Right hindlimb (tissue), 1 donor: ENCODE measurements at places on chromosomes 3 and 15.

DNA sequence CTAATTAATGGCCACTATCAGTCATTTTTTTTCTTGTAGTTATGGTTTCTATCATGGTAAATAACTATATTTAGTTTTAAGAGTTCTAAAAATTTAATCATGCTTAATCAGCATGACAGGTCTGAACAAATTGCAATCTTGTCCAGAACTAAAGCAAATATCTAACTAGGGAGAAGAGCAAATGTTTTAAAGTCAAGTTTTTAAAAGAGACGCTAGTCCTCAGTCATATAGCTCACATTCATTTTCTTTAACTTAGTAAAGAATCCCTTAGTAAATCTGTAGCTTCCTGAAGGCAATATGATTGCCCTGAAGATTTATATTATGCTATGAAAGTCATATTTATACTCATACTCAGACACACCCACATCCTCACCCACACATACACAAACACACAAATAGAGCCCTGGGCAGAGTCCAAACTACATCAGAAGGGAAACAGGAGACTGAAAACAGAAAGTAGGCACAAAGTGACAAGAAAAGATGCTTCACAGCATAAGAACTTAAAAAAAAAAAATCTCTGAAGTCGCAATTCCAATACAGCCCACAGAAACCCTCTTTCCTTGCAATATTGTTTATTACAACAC, 1149.1 kb downstream of the SI start:
- DNase-seq: no peak

- no peak for DNase-seq
These were observed 216.2 kb downstream of the ITPR1 start for GRCh38 chr3:4709341-4709740.

GRCh38 chr3:102114264-102114979, 265.1 kb downstream of the NFKBIZ start:
- no peak for DNase-seq

- DNase-seq: no peak
These were observed 66.0 kb downstream of the CRTC3 start for GRCh38 chr15:90595763-90596155.
